ENCODE measurements at places on chromosomes 2 and 18.

GRCh38 chr2:48568547-48568946 lies 38.6 kb downstream of the STON1 start:
- DNase-seq: no peak

DNA sequence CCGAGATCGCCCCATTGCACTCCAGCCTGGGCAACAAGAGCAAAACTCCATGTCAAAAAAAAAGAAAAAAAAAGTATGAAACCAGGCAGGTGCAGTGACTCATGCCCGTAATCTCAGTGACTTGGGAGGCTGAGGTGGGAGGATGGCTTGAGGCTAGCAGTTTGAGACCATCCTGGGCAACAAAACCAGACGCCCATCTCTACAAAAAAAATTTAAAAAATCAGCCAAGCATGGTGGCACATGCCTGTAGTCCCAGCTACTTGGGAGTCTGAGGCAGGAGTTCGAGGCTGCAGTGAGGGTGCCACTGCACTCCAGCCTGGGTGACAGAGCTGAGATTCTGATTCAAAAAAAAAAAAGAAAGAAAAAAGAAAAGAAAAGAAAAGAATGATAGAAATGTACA lies 277.8 kb downstream of the MYCN start:
- no peak for DNase-seq

DNA sequence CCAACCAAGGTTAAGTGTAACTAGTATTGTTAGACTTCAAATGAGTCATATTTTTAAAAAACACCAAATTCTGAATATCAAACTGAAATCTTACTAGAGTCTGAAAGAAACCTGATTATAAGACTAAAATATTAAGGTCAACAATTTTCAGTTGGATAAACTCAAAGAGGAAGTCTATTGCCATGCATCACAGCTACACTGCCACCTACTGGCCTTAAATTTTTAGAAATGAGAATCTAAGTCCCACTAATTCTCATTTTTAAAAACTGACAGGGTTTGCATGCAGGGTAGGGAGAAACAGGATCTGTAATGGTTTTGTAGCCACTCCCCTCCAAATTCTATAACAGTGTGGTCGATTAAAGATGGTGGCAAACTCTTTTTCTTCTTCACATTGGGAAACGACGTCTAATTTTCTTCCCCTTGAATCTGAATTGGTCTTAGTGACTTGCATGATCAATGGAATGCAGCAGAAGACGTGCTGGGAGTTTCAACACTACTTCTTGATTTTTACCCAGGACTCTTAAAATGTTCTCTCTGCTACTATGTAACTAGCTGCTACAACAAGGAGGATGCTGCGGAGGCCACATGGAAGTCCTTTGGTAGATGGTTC lies 176.1 kb upstream of the SESTD1 start:
- no peak for DNase-seq

- peak; percentile 36 for DNase-seq
Observed at GRCh38 chr2:30026091-30027055, 105.0 kb upstream of the ALK start.

- no peak for DNase-seq
Observed at GRCh38 chr18:78902795-78903435, 76.7 kb upstream of the SALL3 start.

- no peak for DNase-seq
Observed at GRCh38 chr2:116582850-116583249, 1231.6 kb upstream of the DDX18 start.

- DNase-seq: no peak
Observed at GRCh38 chr2:200336980-200337615, 30.6 kb downstream of the SPATS2L start.

- DNase-seq: no peak
Observed at GRCh38 chr2:24920098-24920808, at the start of gene ADCY3. Gene ADCY3 (minus strand): TSS chr2:24920237. CDS start chr2:24918987, 1,250 bp downstream.

- DNase-seq: no peak
Observed at GRCh38 chr18:63290821-63291200, 28.8 kb downstream of the BCL2 start.

DNA sequence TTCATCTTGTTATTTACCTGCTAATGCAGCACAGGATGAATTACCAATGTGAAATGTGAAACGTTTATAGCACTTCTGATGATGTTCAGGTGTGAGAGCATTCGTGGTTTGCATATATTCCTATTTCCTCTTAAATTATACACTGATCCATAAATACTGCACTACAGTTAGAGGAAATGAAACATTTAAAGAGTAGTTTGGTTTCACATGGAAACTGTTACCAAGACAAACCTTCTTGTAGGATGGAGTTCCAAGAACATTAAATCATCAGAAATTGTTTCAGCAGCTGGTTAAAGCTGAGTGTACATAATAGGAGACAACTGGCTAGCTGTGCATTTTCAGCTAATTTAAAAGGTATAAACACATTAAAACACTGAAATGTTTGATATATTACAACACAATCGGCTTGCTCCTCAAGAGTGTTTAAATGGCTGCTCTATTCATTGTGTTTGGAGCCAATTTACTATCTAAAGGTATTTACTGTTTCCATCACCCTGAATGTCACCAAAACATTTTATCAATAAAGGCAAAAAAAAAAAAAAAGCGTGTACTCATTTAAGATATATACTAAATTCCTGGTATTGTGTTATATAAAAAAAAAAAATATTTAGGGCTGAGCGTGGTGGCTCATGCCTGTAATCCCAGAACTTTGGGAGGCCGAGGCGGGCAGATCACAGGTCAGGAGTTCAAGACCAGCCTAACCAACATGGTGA lies 100.6 kb downstream of the DYM start:
- peak; percentile 52 for DNase-seq

Measured in left renal cortex interstitium (tissue), 4 donors.